ELF-1 (cell line): ENCODE measurements at places on chromosomes 3 and 15.

DNA sequence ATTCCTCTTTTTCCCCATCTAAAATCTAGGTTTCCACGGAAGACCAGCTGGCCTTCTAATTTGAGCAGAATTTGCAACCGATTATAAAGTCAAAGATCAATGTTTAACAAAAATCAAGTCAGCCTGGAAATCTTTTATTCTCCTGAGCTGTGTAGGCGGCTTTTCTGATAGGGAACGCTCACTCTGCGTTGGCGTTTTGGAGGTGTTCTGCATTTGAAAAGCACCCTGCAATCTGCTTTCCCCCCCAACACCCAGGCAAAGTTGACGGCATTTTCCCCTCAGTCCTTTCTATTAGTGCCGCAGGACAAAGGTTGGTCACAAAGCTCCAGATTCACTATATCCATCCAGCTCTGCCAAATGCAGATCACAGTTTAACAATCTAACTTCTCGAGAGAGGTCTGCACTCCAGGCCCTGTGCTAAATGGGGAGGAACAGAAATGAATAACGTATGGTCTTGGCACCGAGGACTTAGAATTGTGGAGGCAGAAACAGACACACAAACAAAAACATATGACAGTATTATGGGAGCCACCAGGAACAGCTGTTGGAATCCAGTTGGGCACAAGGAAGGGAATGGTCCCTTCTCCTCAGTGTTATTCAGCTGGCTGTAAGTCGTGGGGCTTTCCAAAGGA, 50.4 kb upstream of the LARS2 start:
- no peak for DNase-seq

- no peak for DNase-seq
Observed at GRCh38 chr15:80659375-80659774, 35.7 kb upstream of the ABHD17C start.

GRCh38 chr3:87867001-87867400, 191.8 kb downstream of the CGGBP1 start:
- DNase-seq, result no peak

GRCh38 chr3:51163051-51163450, 222.0 kb upstream of the MANF start:
- no peak for DNase-seq

DNA sequence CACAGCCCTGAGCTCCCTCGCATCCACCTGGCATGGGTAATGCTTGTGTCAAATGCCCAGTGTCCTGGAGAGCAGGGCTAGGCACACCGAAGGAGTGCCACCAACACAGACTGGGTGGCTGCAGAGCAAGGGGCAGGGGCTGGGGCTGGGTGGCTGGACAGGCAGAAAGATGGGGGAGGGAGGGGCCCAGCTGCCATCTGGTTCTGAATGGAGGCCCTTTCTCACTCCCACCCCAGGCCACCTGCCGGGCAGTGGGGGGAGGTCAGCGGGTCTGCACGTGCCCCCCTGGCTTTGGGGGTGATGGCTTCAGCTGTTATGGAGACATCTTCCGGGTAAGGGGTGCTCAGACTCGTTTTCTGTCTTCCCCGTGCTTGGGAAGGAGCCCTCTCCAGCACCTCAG, 17.0 kb downstream of the STAB1 start:
- no peak for DNase-seq

DNA sequence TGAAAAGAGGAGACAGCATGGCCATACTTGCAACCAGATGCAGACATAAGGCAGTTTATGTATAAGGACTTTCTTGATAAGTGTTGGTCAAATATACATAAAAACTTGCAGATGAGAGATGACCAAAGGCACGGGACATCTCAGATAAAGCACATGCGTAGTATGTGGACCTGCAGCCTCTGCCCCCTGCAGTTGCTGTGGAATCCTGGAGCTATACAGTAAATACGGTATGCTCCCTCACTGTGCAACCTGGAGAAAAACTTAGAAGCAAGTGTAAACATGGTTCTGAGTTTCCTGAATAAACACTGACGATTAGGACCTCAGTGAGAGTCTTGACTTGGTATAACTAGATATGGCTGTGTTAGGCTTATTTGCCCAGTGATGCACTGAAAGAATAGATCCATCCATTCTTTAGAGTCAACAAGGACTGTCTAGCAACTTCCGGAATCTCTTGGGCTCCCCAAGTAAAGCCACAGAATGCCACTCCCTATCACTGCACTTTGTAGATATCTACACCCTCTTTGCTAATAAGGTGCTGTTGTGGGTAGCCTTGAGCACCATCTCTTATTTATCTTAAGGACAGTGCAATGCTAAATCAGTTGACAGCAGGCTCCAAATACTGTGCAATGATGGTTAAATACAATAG, 40.2 kb downstream of the GJD2 start:
- no peak for DNase-seq

- DNase-seq, result peak; percentile 62
Observed at GRCh38 chr3:27666708-27667107, 55.4 kb downstream of the EOMES start.

DNA sequence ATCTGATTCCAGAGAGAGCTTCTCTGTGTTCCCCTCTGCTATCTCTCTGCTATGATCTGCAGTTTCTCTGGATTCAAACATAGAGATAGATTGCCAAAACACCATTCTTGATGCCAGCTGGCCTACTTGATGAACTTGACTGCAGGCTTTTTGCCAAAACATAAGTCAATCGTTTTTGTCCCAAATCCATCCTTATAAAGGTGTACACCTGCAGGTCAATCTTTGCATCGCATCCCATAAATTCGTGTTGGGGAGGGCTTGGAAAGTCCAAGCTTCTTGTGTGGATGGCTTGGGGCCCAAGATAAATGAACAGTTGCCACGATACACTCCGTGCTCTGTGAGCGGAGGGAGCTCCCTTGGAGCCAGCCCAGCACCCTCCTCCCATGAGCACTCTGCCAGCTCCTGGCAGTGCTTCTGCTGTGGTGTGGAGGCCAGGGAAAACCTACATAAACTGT, 2.7 kb downstream of the CERS3 start:
- no peak for DNase-seq

- no peak for DNase-seq
Observed at GRCh38 chr3:143856252-143856970, 8.1 kb upstream of the SLC9A9 start.

- DNase-seq, result no peak
Observed at GRCh38 chr3:151282921-151283320, 4.6 kb upstream of the P2RY14 start.

- DNase-seq, result no peak
Observed at GRCh38 chr3:19489936-19490335, 341.6 kb downstream of the KCNH8 start.

- peak; percentile 83 for DNase-seq
Observed at GRCh38 chr3:134330883-134331810, 43.1 kb downstream of the AMOTL2 start.

GRCh38 chr3:158148218-158148617, 38.3 kb downstream of the RSRC1 start:
- DNase-seq, result no peak

DNA sequence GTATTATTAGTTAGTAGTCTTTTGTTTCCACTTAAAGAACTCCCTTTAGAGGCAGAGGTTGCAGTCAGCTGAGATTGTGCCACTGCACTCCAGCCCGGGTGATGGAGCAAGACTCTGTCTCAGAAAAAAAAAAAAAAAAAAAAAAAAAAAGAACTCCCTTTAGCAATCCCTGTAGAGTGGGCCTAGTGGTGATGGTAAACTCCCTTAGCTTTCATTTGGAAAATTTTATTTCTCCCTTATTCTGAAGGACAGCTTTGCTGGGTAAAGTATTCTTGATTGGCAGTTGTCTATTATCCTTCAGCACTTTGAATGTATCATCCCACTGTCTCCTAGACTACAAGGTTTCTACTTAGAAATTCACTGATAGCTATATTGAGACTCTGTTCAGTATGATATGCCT, 46.0 kb downstream of the RPL39L start:
- no peak for DNase-seq

DNA sequence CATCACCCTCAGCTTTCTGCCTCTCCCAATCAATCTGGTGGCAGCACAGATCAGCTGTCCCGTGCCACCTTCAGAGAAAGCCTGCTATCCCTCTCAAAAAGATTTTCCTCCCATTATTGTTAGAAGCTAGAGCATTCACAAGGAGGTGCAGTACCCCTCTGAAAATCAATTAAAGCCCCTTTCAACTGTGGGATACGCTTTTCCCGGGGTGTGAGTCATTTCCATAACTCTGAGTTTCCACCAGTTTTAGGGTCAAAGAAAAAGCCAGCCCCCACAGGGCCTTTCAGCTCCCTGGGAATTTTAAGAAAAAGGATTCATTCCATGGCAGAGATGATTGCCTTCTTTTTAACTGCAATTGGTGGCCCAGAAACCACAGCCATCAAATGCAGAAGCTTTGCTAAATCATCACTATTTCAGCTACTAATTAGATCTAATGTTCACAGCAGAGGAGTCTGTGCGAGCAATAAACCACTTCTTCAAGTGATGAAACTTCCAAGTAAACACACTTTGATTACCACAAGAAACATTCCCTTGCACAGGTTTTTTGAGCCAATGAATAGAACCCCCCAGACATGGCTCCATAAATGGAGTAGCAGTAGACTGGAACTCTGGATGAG, 270.0 kb upstream of the TPRG1 start:
- no peak for DNase-seq

- no peak for DNase-seq
Observed at GRCh38 chr3:128559486-128560225, 66.7 kb upstream of the GATA2 start.

DNA sequence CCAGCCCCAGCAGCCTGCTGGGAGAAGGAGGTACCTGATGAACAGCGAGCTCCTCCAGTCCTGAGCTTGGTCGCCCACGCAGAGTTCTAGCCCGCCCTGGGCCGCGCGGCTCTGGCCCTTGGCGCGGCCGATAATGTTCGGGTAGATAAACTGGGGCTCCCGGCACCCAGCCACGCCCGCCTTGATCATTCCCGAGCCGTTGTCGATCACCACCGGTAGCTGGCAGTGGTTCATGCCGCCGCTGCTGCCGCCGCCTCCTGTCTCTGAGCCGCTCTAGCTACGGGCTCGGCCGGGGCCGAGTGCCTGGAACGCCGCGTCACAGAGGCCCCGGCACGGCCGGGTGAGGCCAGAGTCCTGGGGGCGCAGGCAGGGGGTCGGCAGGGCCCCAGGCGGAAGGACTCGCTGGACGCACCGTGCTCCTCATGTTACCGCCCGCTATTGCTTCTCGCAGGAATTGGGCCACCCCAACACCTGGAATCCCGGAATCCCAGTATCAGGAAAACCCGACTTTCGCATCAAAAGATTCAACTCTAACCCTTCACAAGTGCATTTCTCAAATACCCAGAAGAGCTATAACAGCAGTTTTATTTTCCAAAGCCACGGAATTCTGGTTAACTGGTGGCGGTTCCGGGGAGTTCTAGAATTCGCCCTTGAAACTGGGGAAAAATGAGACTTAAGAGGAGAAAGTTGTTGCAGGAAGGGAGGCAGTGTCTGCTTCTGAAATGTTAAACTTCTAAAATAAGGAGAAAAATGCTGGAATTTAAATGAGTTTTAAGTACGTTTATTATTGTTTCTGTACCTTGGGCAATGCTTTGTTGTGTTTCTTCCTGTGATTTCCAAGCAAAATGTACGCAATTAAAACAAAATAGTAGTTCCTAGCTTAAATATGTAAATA, at the start of gene ACTRT3:
ACTRT3 (minus strand) TSS at position 275 of the 895 bp plus-strand sequence; CDS start at position 234, 41 bp downstream.
- DNase-seq, result peak; percentile 93

DNA sequence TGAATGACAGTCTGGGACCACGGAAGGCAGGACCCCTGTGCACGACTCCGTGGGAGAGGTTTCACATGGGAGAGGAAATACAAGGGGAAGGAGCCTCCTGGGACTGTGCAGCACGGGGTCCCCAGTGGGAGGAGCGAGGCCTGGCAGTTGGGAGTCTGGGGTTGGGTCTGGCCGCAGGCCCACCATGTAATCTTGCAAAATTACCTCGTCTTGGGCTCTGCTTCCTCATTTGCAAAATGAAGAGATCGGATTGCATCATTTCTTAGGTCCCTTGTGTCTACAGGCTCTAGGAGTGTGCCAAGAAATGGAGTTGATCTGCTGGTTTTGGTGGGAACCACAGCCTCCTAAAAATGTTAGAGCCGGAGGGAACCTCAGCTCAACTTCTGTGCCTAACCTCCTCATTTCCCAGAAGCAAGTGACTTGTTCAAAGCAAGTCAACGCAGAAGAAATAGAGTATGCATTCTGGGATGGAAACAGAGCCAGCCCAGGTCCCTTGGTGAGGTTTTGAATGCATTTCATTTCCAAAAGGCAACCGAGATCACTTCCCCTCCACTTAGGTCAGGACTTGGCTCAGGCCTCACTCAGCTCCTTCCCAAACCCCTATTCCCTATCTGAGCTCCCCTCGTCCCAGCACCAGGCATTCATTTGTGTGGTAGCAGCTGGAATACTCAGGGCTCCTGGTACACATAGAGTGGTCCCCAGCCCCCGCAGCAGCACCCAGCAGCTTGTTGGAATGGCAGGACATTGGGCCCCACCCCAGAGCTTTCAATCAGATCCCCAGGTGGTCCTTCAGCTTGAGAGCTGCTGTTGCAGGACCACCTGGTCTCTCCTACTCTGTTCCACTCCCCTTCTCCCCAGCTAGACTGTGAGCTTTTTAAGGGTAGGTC, 267.7 kb downstream of the XXYLT1 start:
- DNase-seq, result no peak

- no peak for DNase-seq
Observed at GRCh38 chr15:94547711-94548110, 316.4 kb downstream of the MCTP2 start.

GRCh38 chr15:50576166-50576565, 29.7 kb upstream of the USP50 start:
- DNase-seq, result no peak

DNA sequence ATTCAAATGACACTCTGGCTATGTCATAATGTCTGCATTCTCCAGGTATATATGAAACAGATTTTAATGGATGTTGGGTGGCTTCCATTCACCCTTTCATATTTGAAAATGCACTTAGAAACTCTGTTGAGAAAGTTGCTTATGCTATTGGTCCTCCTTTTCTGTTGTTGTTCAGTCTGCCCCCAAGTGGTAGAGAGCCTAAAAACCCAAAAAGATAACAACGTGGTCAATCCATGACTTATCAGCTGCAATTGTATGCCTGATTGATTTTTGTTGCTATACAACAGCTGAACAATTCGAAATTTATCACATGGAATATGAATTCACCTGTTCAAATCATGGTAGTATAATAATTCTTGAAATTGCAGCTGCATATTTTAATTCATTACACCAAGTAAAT, 279.8 kb downstream of the ROBO2 start:
- no peak for DNase-seq

DNA sequence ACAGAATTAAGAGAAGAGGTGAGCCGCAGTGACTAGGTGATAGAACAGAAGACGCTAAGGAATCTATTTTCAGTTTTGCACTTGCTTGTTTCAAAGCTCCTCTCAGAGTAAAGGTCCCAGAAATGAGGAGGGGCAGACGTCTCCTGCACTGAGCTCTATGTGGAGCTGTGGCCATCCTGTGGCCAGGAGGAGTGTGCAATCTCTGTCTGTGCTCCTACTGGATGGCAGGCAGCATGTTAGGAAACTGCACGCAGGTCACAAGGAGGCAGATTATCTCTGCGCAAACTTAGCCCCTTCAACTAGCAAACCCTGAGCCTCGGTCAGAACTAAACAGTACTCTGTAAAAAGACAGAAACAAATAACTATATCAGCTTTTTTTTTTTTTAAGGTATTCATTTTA, 31.1 kb upstream of the PPIB start:
- peak; percentile 11 for DNase-seq

- DNase-seq, result no peak
Observed at GRCh38 chr15:45653702-45654424, 19.0 kb downstream of the SQOR start.
